ENCODE measurements at places on chromosomes 16 and 17.

DNA sequence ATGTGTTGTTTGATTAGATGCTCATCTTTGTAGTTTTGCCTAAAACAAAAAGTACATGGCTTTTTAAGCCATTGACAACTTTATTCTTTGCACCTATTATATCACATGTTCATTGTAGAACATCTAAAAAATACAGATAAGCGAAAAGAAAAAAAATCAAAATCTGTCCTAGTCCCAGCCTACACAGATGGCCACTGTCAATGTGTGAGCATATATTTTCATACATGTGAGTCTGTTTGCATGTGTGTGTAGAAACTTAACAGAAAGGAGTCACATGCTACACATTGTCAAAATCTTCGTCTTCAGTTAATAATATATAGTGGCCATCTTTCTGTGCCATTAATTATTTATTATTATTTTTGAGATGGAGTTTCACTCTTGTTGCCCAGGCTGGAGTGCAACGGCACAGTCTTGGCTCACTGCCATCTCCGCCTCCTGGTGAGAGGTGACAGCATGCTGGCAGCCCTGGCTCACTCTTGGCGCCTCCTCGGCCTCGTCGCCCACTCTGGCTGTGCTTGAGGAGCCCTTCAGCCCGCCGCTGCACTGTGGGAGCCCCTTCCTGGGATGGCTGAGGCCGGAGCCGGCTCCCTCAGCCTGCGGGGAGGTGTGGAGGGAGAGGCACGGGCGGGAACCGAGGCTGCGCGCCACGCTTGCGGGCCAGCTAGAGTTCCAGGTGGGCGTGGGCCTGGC is 68.5 kb upstream of the AMZ2 start:
- no peak for DNase-seq

GRCh38 chr17:63701456-63701820 is 1.5 kb upstream of the LIMD2 start:
- no peak for DNase-seq

- DNase-seq, result no peak
Observed at GRCh38 chr16:78705694-78706093, 606.2 kb downstream of the WWOX start.

- no peak for DNase-seq
Observed at GRCh38 chr17:58665946-58666857, 25.6 kb downstream of the TEX14 start.

DNA sequence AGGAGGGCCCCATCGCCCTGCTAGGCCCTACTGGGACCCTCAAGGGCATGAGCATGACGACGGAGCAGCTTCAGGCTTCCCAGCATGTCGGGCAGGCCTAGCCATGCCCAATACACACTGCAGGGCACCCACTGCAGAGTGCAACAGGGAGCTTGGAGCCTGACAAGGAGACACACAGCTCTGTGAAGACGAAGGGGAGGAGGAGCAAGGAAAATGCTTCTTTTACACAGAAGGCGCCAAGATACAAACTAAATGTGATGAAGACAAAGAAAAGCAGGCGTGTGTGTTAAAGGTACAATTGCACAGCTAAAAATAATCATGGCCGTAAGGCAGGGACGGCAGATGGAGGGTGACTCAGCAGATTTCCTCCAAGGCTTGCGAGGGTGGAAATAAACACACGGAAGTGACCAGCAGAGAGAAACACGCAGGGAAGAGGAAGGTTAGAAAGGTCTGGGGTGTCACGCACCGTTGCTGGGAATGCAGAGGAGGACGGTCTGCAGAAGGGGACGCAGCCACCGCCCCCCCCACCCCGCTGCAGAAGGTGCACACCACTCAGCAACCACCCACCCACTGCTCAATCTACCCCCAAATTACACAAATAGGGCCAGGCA is 108.5 kb downstream of the ZNF778 start:
- DNase-seq, result peak; percentile 59

DNA sequence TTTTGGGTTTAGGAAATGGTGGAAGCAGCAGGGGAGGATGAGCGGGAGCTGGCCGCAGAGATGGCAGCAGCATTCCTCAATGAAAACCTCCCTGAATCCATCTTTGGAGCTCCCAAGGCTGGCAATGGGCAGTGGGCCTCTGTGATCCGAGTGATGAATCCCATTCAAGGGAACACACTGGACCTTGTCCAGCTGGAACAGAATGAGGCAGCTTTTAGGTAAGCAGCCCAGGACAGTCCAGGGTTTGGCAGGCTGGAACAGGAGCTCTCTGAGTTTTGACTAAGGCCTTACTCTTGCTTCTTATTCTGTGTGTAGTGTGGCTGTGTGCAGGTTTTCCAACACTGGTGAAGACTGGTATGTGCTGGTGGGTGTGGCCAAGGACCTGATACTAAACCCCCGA is 41.4 kb downstream of the SF3B3 start:
- DNase-seq, result no peak

DNA sequence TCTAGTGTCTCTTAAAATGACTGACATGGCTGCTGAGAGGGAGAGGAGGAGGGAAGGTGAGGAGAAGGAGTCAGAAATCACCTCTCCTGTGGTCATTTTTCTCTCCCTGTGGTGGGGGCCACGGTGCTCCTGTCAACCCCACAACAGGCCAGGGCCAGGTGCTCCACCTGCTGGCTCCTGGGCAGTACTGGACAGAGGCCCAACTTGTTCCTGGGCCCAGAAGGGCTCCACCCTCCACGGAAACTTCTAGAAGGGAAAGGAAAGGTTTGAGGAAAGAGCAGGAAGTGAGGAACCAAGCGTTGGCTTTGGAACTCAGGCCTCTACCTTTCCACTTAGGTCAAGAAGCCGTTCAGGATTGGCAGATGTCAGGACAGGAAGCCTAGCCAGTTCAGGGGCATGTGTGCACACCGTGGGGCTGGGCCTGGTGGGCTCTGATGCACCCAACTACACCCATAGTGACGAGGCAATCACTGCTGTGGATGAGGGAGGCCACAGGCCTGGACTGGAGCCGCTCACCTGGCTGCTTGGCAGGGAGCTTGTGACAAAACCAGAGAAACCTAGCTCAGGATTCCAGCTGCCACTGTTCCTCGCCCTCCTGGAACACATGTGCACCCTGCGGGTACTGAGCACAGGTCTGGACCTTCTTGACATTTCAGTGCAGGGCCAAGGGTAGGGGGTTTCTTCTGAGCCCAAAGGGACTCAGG is 36.1 kb downstream of the WNT3 start:
- no peak for DNase-seq

DNA sequence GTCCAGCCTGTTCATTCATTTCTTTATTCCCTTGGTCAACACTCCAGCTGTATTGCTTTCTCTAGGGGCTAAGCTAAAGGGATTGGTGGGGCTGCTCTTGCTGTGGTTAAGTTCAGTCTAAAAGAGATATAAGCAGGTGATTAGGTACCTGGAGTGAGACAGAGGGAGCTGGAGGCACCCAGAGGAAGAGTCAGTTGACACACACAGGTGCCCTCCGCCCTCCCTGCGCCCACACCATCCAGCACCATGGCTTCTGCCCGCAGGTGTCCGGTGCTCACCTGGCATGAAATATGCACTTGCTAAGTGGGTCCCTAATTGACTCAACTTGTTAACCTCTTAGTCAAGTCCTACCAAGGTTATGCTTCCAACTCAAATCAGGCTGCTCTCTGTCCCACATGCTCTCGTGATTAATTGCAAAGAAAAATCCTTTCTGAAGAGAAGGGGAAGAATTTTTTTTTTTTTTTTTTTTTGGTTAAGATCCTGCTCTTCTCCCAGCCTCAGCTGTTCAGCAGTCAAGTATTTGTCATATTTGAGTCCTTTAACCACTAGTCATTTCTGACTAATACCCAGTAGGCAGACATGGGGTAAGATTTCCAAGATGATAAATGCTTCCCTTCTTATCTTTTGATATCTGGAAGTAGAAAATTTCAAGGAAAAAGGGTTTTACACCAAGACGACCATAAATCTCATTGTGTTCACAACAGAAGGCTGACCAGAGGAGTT is 199.8 kb upstream of the WSCD1 start:
- no peak for DNase-seq

- DNase-seq, result no peak
Observed at GRCh38 chr17:51951741-51952140, 206.8 kb downstream of the CA10 start.

DNA sequence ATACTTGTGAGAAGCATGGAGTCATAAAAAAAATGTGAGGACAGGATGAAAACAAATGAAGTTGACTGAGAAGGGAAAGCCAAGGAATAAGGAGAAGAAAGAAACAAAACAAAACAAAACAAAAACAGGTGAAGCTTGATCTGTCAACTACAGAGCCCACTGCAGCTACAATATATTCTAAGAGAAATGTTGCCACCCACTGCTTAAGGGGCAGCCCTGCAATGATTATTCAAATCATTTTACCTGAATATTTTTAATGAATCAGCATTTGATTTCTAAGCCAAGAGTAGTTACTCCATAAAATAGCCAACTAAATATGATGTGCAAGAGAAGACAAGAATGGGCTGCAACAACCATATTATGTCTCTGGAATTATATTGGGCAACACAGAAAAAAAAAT is 252.0 kb upstream of the KIF2B start:
- no peak for DNase-seq

DNA sequence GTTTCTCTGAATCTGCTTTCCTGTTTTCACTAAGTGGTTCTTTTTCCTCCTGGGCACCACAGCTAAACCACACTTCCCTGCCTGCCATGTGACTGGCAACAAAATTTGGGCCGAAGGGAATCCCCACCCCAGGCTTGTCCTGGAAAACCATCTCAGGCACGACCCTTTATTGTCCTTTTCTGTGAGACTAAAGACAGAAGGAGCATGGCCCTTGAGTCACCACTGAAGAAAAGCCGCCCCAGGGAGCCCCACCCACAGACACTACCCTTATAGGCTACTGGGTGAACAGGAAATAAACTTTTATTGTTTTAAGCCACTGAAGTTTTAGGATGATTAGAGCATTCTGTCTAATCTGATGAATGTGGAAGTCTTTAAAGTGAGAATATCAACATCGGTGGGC is 88.6 kb upstream of the BRD7 start:
- no peak for DNase-seq

DNA sequence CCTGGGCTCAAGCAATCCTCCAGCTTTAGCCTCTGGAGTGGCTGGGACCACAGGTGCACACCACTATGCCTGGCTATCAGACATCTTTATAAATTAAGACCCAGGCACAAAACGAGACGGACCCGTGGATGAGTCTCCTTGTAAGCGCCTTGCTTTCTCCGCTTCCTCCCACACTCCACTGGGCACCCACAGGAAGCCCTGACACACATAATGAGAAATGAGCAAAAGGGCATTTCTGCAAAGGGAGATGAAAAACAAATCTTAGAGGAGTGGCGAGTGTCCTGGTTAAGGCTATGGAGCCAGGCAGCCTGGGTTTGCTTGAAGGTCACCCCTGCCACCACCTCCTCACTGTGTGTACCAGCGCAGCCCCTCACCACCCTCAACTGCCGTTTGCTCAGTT is 56.3 kb downstream of the XYLT1 start:
- no peak for DNase-seq

- DNase-seq, result no peak
Observed at GRCh38 chr16:31216422-31217135, at the start of gene PYDC1. TSS of gene PYDC1 (minus strand) at chr16:31217135. CDS start at chr16:31217028, 107 bp downstream.

DNA sequence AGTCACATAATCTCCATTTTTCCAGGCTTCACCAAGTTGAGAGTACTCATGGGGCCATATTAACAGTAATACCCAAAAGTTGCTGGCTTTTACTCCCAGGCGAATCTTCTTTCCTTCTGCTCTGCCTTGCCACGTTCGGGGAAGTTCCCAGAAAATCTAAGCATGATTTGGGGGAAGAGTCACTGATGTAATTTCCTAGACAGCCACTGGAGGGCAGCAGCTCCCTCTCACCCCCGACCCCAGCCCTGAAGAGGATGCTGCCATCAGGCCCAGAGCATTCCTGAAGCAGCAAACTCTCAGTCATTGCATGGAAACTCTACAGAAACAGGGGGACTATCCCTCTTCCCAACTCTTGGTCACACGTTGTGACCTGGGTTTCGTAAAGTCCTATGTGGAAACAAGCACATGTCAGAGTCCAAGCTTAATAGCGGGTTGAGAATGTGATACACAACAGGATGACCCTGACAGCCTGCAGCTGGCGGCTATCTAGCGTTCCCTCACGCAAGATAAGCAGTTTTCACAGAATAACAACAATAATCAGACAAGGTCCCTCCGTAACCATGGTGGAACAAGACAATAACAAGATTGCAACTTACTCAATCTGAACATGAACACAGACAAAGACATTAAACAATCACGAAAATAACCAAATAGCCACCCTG is 43.8 kb upstream of the DHX40 start:
- no peak for DNase-seq

- no peak for DNase-seq
Observed at GRCh38 chr17:41734139-41734948, at the start of gene HAP1. TSS of gene HAP1 (minus strand) at chr17:41734643. CDS start at chr17:41734634, 9 bp downstream.

DNA sequence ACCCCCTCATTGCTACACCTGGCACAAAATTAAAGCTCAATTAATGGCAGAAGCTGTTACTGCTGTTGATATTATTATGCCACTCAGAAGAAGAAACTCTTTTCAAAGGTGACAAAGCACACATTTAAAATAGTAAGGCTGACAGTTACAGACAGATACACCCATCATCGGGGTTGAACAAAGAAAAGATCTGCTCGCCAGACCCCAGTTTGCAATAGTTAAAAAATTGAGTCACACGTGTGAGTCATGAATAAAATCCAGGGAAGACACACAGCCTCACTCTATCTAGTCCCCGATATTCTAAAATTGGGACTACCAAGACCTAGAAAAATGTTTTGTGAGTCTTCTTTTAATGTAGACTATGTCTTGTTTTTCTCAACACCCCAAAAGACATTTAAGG is 330.0 kb upstream of the SOX9 start:
- DNase-seq, result no peak

DNA sequence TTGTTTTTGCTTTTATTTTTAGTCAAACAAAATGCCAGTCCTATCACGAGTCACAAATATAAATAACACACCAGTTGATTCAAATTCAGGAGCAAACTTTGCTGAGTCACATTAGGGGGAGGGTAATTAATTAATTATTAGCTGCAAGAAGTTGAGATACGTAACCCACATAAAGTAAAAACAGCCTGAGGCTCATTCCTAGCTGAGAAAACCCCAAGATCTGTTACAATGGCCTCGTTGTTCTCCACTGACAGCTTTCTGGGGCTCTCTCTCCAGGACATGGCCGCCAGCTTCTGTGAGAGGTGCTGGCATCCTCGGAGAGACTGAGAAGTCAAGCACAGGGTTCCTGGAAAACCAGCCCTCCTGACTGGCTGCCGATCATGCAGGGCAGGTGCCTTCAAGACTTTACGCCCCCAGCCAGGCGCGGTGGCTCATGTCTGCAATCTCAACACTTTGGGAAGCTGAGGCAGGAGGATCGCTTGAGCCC is 11.1 kb downstream of the RAB40B start:
- no peak for DNase-seq

DNA sequence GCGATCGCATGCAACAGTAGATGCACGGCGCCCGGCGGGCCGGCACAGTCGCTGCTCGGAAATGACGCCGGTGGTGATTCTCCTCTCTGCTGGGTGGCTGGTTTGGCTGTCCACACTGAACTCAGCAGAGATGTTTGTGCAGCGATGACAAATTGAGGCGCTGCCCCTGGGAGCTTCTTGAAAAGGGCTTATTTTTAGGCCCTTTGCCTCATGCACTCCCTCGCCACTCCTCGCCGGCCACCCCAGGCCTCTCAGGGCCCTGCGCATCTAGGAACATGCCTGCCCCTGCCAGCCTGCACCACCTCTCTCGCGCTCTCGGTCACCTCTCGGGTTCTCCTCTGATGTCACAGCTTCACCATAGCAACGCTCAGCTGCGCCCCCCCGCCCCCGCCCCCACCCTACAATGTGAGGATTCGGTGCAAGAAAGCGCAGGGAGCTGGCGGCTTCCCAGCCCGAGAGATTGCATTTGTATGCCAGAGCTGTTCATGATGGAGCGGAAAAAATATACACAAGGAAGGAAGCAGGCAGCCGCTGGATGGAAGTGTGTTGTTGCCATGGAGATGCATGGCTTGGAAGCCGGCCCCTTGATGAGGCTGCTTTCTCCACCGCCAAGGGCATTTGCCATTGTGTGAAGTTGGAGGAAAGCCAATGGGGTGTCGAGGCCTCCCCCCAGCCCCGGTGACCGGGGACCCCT is 81.3 kb upstream of the PLCG2 start:
- no peak for DNase-seq
